Activated T-cell treated with anti-CD3 and anti-CD28 coated beads, Interleukin-2, amount 50 U/mL, for 24 hours (primary cell): ENCODE measurements at places on chromosomes 5 and 9.

DNA sequence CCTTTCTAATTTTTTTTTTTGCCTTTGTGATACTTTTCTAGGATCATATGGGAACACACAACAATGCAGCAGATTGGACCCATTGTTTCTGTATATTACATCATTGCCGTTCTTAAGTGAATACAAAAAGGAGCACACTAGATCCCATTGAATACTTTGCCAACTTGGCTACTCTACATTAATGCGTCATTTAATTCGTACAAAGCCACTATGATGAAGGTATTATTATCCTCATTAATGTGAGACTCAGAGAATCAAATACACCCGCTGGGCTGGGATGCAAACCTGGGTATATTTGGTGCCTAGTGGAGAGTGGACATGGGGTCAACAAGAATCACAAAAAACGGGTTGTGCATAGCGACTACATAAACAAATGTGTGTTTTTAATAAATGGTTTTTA is 31.9 kb downstream of the OR2K2 start:
- no peak for DNase-seq

DNA sequence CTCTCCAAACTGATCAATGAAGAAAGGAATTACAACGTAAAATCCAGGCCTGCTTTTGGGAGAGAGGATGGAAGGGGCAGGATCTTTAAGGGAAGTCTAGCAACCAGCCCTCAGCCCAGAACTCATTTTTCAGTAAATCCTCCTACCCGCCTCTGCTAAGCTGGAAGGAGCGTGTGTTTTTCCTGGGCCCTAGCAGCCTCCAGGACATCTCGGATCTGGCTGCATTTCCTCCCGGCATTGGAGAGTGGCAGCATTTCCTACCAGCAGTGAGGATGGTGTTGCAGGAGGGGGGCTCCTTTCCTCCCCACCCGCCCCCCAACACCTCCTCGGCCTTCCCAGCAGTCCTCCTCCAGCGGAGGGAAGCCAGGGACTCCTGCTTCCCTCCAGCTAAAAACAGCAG is 54.5 kb downstream of the DCP2 start:
- no peak for DNase-seq

- no peak for DNase-seq
Observed at GRCh38 chr9:84343111-84343521, 2.6 kb upstream of the SLC28A3 start.

DNA sequence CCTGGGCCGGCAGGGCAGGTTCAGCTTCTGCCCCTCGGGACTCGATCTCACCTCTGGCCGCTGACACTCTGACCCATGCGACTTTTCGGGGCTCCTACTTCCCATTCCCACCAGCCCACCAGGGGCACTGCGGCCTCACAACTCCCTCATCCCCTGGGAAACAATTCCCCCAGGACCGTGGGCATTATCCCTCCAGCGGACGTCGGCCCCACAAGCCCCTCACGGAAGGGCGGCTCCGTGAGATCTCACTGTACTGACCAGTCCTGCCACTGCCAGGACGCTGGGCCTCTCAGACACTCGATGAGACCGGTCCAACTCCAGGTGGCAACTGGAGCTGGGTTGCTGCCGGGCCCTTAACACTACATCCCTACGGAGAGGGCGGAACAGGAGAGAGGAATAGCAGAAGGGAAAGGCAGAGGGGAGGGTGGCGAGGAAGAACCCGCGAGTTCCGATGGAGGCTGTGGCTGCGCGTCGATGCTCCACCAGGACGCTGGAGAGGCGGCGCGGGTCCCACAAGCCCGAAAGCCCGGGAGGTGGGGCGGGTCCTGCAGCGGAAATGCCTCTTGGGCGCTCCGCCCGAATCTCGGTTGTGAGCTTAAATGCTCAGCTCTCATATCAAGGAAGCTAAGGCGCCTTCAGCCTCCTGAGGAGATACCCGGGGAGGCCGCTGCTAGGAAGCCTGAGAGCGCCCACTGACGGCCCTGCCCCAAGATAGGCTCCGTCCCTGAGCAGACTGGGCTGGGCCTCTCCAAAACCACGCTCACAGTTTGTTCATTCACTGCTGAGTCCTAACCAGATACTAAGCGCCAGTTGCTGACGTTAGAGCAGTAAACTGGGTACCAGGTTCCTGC is 36.3 kb downstream of the VCP start:
- peak; percentile 58 for DNase-seq

- no peak for DNase-seq
Observed at GRCh38 chr5:39616131-39616530, 191.4 kb upstream of the DAB2 start.

GRCh38 chr5:82222597-82223574 is 55.3 kb downstream of the RPS23 start:
- no peak for DNase-seq

GRCh38 chr5:75706016-75706415 is 11.2 kb downstream of the POC5 start:
- DNase-seq: no peak

- peak; percentile 67 for DNase-seq
Observed at GRCh38 chr5:132011622-132012343, at the start of gene ACSL6. TSS of gene ACSL6 (minus strand) at chr5:132011658. CDS start at chr5:132011553, 105 bp downstream.

GRCh38 chr9:6409811-6410210 is 3.2 kb upstream of the UHRF2 start:
- DNase-seq: no peak

- DNase-seq: no peak
Observed at GRCh38 chr9:98708933-98709911, at the start of gene GABBR2. TSS of gene GABBR2 (minus strand) at chr9:98708935. CDS start at chr9:98708737, 198 bp downstream.

DNA sequence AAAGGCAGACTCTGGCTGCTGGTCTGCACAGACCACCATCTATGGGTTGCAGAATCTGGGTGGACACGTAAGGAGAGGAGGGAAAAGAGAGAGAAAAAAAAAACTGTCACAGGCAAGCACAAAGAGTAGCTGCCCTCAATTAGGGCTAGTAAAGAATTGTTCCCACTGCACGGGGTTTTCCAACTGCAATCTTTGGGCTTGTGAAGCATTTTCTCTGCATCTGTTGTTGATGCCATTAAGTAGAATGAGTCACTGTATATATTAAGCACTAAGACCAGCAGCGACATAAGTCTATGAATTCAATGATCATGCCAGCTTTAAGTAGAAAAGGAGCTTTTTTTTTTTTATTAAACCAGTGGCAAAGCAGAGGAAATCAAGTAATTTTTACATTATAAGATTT is 40.2 kb downstream of the MED10 start:
- no peak for DNase-seq
